ENCODE measurements at places on chromosomes 12 and 14. TPM values are rescaled to one million over a fixed set of nuclear protein-coding genes. Genes with fewer than 3 reads are reported as not detected.

DNA sequence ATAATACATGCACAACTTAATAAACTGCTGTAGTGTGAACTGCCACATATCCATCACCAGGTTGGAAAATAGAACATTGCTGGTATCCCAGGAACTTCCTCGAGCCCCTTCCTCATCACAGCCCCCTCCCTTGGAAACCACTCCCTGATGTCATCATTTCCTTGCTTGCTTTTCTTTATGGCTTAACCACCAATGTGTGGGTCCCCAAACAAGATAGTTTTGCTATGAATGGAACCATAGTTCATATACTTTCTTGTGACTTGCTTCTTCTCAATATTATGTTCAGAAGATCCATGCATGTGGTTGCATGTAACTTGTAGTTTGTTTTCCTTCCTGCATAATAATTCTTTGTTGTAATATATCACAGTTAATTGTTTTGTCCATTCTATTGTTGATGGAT lies 8.9 kb upstream of the WNT5B start:
- DNase-seq = no peak

DNA sequence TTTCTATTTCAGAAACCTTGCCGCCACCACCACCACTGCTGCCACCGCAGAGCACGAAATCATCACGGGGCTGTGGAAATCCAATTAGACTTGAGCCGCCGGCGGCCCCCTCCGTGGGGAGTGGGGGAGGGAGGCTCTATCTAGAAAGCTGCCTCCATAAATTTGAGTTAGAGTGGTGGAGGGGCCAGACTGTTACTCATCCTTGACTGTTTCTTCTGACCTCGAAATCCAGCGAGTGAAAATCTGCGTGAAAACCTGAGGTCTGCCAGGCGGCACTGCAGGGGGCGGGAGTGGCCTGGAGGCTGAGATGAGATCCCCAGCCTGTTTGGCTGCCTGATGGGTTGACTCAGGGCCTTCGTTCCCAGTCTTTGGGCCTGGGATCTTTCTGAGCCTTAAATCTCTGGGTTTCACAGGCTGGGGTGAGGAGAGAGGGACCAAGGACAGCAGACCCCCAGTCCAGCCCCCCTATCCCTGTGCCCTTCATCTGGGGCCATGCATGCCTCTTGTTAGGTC lies 29.9 kb downstream of the TSPAN9 start:
- no peak for DNase-seq

GRCh38 chr14:51004352-51004800 lies 60.1 kb upstream of the PYGL start:
- no peak for DNase-seq

DNA sequence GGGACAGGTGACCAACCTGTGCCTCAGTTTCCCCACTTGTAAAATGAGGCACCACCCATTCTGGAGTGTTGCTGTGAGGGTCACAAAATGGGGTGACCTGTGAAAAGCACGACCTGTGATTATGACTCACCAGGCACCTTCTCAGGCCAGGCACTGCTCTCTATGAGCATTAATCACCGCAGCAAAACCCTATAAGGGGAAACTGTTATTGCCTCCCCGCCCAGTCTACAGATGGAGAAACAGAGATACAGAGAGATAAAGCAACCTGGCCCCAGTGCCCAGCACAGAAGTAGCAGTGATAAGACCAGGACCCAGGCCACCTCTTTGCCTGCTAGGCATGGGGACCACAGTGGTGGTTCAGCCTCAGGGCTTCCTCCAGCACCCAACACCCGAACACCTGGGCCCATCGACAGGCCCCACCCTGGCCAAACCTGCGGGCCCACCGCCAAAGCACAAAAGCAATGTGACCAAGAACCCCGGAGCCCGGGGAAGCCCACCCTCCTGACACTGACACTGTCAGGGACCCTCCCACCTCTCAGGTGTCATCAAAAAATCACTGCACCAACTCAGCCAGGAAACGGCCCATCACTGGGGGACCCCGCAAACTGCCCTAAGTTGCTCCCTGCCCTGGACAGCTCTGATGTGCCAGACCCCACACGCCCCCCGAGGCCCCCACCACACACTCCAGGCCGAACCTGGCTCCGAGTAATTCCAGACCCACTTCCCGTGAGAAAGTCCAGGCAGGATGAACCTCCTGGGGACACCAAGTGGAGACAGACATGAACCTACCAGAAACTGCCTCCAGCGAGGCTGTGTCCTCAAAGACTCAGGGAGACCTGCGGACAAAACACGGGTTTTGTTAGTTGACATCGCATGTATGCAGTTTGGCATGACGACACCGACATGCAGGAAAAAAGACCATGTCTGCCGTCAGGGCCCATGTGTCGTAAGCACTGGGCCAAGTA lies 32.4 kb downstream of the NCOR2 start:
- no peak for DNase-seq

GRCh38 chr14:68293404-68293803 lies 473.8 kb downstream of the RAD51B start:
- DNase-seq = no peak

DNA sequence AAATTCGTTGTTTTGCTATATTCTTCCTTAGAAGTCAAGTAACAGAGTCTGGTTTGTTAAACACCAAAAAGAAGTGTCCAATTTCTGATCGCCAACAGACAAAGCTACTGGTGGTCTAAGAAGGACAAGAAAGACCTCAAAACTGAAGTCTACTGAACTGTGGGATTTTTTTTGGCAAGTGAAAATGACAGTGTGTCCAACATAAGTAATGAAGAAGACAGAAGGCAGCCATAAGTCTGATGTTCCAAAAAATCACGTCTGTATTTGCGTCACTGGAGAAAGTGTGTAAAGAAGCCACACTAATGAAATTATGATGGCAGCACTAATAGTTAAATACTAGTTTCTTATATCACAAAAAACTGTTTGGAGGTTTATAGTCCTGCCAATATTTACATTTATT lies 32.6 kb downstream of the WASHC3 start:
- no peak for DNase-seq

GRCh38 chr14:37597914-37598746 lies 2.7 kb downstream of the TTC6 start:
- no peak for DNase-seq

DNA sequence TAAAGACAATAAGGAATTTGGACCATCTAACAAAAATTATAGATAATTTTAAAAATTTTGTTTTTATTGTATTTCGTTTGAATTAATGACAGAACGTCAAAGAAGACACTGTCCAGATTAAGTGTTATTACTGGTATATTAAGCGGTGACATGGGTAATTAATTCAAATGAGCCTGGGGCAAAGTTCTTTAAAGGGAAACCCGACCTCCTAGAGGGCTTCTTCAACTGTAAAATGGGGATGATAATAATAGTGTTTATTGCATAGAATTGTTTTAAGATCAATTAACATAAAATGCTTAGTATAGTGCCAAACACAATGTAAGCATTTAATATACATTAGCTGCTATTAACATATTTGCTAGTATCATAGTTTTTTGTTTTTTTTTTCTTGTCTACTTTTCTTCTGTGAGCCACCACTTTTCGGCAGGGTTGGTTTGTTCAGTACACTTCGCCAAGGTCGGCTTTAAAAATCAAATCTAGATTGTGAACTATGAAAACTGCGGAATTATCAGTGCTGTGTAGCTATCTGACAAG lies 514 bp upstream of the LARP4 start:
- DNase-seq = no peak

DNA sequence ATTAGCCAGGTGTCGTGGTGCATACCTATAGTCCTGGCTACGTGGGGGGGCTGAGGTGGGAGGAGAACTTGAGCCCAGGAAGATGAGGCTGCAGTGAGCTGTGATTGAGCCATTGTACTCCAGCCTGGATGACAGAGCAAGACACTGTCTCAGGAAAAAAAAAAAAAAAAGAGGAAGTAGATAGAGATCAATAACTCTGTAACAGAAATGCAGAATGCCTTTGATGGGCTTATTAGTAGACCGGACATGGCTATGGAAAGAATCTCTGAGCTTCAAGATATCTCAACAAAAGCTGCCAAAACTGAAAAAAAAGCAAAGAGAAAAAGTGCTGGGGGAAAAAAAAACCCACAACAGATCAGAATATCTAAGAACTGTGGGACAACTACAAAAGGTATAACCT lies 37.5 kb downstream of the GPR68 start:
- DNase-seq = no peak

DNA sequence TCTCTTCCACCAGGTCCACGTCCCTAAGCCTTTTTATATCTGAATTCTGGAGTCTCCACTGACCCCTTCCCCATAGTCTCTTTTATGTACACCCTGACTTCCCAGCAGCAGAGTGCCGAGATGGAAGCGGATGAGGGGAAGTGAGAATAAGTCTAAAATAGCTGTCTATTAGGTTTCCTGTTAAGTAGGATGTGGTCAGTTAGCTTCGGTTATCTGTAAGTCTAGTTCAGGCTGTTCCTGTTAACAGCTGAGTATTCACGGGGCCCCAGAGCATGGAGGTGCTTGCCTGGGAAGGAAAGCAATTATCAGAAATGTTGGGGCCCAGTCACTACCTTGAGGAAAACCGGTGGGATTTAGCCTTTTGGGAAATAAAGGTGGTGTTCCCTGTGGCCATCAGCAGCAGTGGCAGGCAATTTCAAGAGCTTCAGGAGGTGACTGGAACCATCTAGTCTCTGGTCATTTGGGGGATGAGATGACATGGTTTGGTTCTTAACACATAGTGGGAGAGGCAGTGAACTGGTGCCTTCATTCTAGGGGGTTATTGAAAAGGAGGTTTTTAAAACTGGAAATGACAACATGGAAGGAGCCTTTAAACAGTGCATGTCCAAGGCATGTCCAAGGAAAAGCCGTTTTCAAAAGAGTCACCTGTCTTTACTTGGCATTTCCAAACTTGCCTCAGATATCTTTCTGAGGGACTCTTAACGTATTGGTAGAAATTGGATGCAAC lies 21.8 kb downstream of the CHST11 start:
- DNase-seq = peak; percentile 39

DNA sequence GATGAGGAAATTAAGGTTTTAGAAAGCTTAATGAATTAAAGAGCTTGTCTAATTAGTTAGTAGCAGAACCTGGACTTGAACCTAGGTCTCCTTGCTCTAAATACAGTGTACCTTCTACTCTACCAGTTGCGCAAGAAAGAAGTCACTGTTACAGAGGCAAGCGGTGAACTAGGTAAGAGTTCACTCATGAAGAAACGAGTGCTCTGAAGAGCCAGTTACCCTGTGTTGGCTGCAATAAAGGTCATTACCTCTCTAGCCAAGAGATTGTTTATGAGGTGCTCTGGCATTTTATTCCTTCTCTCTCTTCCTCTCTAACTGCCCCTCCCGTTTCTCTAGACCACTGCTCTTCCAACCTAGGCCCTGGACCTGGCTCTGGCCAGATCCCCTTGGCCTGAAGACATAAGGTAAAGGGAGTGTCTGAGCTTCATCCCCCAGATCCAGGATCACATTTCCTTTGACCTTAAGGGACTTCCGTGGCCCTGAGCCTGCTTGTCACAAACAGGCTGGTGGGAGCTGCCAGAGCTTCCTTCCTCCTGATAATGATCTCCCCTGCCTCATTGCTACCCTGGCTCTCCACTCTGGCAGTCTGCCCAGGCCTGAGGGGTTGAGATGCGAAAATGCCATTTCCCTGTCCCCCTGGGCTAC lies 1.9 kb downstream of the RNASE7 start:
- no peak for DNase-seq

DNA sequence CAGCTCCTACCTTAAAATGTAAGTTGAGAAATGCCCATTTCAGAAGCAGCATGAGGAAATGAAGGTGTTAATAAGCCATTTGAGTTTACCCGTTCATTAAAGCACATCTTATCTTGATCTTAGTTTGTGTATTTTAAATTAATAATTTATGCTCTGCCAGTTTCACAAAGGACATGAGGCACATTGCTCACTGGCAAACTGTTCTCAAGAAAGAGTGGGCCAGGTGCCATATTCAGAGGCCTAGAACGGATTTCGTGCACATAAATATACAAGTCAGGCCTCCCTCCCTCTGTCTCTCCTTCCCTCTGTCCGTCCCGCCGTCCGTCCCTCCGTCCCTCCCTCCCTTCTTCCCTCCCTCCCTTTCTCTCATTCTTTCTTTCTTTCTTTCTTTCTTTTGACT lies 29.5 kb downstream of the CPM start:
- no peak for DNase-seq

DNA sequence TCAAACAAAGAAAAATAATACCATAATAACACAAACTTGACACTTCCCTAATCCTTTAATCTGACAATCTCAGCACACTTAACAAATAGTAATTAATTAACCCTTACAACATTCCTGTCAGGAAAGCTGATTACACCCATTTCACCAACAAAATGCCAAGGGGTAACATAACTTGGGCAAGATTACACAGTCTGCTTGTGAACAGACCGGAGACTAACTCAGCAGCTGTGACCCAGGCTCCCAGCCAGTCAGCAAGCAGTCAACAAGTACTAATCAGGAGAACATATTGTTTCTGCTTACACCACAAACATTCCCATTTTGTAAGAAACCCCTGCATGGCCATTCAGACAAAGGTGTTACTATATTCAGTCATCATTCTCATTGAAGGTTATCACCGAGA lies 592.5 kb upstream of the FLRT2 start:
- no peak for DNase-seq

GRCh38 chr14:95339301-95339865 lies 19.7 kb upstream of the CLMN start:
- no peak for DNase-seq

DNA sequence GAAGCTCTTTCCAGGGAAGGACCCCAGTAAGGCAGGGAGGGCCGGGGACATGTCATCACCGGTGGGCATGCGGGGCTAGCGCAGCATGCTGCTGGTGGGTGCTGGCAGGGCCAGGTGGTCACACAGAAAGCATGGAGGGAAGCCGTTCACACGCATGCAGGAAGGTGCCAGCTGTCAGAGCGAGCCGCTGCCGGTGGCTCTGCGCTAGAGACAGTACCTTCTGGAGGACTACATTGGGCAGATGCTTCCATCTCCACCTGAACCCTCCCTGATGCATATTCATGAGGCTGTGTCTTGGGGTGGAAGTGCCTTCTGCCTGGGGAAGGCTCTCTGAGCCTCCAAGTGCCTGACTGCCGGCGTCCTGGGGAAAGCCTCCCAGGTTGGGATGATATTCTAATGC lies 203.8 kb downstream of the CALM1 start:
- DNase-seq = no peak

DNA sequence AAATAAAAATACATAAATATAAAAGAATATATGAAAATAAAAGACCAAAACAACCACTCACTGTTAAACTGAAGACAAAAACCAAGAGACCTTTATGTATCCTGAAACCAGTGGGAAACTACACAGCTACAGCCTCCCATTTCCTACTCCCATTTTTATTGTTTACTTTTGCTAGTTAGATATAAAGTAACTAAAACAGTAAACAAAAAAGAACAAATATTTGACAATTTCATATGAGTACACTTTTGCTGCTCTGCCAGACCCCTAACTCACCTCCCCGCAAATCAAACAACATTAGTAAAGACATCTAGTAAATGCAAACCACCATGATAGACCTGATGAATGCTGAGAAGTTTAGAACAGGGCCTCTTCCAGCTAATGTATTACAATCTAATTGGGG lies 97.1 kb downstream of the BCL2L14 start:
- DNase-seq = no peak

GRCh38 chr12:109863847-109864712 lies 16.3 kb downstream of the GLTP start:
- DNase-seq = peak; percentile 17

The MON2 gene
- 48.7 TPM for total RNA-seq

The ZDHHC22 gene
- not detected for total RNA-seq

The LTBR gene
- not detected for total RNA-seq

The HSPA2 gene
- 2.2 TPM for total RNA-seq

The TBC1D30 gene
- 0.20 TPM for total RNA-seq

The SLC15A4 gene
- 24.9 TPM for total RNA-seq

The RNASE7 gene
- total RNA-seq = not detected

The KRT80 gene
- not detected for total RNA-seq

All from activated CD4-positive, alpha-beta T cell treated with anti-CD3 and anti-CD28 coated beads, Interleukin-2, amount 10 ng/mL, durations not matched to agents 7 days and 5 days (primary cell).